ENCODE measurements at places on chromosomes 1 and 21.

DNA sequence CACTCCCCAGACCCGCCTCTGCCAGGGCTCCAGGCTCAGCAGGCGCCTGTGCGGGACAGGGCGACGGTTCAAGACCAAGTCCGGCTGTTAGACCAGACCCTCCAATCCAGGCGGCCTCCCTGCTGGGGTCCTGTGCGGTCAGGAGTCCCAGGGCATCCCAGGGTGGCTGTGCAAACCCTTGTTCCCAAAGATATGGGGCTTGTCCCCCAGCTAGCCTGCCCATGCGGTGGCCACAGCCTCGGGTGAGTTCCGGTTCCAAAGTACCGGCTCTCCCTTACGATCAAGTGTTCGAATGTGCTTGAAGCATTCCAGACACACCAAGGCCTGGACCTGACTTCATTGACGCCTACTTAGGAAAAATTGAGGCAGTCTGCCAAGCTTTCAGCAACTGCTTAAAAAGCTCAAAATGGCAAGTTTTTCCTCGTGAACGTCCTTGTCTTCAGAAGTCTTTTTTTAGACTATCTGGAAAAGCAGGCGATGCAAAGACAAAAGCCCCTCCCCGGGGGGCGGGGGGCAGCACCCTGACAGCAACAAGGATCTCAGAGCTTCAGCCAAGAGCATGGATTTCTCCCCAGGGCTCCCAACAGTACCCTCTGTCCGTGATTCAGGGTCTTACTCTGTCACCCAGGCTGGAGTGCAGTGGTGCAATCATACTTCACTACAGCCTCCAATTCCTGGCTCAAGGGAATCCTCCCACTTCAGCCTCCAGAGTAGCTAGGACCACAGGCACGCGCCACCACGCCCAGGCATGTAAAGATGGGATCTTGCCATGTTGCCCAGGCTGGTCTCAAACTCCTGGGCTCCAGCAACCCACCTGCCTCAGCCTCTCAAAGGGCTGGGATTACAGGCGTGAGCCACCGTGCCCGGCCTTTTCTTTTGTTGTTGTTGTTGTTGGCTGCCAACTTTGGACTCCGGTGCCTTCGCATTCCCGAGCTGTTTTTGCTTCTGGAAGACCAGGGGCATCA is 2.3 kb downstream of the FAAP20 start:
- DNase-seq = no peak

DNA sequence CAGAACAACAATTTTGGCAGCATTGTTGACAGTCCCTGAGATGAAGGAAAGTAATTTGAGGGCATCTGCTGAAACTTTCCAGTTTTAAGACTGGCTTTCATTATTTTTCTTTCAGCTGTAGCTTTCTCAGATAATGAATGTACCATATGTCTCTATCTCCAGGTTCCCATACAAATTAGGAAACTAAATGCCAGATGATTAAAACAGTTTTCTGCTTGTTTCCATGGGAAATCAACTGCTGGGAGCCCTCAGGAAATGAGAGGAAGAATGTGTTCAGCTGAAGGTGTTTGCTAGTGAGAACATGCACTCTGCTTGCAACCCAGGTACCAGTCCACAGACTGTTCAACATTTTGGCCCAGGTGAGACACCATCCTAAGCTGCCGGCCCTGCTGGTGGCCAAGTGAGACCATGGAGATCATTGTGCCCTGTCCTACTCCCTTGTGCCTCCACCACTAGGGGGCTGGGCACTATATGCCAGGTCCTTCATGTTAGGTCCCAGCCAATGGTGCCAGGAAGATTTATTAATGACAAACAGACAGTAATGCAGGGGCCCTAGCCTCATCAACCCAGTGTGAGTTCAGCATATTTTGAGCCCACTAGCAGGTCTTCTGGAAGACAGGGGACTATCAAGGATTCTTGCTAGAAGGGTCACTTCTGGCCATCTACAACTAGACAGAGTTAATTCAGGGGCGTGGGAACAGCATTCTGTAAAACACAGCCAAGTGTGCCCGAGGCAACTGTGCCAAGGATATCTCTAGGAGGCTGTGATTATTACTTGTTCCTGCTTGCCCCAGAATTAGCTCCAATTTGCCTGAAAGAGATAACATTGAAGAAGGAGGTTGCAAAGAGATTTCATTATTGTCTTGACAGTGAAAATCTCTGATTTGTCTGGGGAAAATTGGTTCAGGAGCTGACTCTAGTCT is 17.0 kb upstream of the LRRC8C start:
- DNase-seq = no peak

DNA sequence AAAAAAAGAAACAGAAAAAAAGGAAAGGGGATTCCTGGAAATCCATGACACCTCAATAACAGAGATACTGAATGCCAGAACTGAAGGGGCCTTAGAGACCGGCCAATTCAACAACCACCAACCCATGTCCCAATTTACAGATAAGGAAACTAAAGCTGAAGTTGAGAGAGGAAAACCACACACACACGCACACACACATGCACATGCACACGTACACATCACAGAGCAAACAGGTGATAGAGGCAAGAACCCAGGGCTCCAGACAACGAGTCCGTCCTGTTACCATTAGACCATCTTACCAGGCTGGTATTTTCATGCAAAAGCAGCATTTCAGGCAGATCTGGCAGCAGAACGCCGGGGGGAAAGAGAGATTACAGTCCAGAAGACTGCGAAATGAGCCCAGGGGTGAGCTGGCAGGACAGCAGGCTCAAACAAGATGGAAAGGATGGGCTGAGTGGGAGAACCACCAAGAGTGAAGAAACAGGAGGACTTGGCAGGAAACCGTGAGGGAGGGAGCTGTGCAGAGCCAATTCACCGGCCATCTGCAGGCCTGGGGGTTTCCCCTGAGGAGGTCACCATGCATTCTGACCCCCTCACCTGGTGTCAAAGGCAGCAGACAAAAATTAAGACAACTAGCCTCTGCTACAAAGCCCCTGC is 43.5 kb downstream of the PAFAH2 start:
- no peak for DNase-seq

GRCh38 chr1:44806025-44806703 is 987 bp downstream of the DYNLT4 start:
- no peak for DNase-seq

DNA sequence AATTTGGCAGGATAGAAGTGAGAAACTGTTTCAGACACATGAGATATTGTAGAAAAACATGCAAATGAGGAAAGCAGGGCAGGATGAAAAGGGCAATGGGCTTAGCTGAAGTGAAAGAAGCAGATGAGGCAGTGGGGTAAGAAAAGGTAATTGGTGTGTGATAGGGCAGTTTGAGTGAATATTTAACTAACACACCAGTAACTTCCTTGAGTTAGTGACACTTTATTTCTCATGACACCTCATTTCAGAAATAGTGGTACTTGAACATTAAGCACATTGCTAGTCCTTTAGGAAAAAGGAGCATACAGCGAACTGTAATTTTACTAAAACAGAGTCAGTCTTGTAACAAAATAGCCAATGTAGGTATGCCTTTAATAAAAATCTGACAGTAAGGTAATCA is 415.0 kb downstream of the DPYD start:
- DNase-seq = no peak

- DNase-seq = no peak
Measured at GRCh38 chr1:70718086-70718630, 307.1 kb downstream of the CTH start.

DNA sequence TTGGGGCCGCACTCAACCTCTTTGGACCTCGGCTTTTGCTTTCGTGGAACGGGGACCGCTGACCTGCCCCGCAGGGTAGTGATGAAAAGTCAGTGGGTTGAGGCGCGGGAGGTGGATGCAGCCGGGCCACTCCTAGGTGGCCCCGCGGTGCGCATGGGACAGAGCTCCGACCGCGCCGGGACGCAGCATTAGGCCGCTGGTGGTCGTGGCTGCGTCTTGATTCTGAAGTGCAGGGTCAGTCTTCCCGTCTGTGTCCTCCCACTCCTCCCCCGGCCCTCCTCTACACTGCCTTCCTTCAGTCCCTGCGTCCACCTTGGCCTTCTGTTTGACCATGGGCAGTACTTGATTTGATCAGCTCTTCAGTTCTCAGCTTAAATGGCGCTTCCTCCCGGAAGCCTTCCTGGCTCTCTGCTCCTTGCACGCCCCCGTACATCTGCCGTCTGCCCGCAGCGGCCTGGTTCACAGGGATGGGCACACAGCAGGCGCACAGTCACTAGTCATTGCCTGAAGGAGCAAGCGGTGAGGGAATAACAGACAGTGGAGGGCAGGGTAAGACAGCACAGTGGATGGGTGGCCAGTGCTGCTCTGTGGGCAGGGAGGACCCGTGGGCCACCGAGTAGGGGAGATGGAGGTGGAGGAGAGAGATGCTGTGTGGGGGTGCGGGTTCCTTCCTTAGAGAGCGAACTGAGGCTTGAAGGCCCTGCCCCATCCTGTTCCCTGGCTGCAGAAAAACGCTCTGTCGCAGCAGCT is 633 bp downstream of the THEMIS2 start:
- peak; percentile 59 for DNase-seq

GRCh38 chr1:17922833-17923232 is 167.7 kb downstream of the ACTL8 start:
- DNase-seq = peak; percentile 8

DNA sequence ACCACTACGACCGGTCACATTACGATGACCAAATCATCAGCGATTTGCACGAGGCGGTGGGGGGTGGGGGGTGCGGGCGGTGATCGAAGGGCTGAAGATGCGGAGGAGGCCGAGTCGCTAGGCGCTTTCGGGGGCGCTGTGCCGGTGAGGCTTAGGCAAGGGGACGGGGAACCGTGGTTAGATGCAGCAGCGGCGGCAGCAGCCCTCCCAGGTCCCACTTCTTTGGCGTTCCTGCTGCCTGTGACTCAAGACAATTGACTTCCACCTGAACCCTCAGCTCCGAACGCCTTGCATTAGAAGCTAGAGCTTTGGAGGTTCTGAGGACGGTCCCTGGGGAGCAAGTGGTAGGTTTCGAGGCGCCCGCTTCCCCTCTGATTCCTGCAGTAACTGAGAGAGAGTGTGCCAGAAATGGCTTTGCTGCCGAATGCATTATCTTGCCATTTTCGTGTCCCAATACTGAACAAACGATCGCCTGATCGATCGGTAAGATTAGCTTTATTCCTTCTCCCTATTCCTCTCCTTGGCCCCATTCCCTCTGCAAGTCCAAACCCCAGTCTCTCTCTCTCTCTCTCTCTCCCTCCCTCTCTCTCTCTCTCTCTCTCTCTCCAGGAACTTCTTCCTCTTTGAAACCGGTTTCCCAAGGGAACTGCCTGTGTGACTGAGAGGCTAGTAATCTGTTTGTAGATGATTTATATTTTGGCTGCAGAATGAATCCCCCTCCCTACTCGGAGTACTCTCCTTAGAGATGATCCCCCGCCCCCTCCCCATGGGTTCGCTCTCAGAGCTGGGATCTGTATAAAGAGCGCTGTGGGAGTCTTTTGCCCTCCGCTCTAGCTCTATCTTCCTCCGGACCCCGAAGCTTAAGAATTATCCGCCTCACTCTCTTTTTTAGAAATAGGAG is 735 bp upstream of the BRINP3 start:
- no peak for DNase-seq

DNA sequence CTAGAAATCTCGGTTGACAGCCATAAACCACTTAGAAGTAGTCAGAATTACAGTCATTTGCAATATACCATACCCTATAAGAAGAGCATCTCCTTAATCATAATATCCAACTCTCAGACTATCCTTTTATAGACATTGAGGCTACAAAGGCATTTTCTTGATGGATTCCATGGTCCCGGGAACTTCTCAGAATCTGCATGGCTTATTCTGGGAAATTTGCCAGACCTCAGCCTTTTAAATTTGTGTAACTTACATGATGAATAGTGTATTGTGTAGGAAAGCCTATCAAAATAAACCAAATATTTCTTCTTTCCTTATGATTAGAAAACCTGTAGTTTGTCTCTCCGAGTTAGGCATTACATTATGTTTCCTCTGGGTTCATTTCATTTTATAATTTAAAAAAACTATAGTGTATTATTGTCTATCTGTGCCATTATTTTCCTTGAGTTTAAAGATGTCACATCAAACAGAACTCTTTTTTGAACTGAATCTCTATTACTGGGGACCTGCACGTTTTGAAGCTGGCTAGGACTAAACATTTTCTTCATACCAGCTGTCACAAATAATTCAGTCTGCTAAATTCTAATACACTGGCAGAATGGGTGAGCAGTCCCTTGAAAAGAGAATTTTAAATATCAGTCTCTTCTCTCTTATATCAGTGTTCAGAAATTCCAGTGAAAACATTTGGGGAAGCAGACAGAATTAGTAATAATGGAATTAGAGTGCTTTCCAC is 102.9 kb downstream of the GABPA start:
- no peak for DNase-seq

DNA sequence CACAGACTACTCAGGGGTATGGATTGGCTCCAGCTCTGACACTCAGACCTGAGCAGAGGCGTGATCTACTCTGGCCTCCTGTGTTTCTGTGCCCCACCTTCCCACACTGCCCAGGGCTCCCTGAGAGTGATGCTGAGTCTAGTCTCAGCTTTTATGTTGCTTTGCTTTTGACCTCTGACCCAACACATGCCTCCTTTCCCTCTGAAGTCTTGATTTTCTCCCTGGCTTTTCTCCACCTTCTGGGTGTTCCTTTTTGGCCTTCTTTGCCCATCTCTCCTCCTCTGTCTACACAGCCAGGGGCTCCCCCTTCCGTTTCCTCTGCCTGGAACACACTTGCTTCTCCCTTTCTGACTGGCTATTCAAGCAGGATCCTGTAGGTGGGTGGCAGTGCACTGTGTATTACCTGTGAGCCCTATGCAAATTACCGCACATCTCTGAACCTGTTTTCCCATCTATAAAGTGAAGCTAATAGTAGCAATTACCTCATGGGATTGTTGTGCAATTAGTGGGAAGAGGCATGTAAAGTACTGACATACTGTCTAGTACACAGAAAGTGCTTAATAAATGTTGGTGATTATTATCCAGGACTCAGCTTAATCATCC is 13.7 kb upstream of the MEX3A start:
- DNase-seq = peak; percentile 59

DNA sequence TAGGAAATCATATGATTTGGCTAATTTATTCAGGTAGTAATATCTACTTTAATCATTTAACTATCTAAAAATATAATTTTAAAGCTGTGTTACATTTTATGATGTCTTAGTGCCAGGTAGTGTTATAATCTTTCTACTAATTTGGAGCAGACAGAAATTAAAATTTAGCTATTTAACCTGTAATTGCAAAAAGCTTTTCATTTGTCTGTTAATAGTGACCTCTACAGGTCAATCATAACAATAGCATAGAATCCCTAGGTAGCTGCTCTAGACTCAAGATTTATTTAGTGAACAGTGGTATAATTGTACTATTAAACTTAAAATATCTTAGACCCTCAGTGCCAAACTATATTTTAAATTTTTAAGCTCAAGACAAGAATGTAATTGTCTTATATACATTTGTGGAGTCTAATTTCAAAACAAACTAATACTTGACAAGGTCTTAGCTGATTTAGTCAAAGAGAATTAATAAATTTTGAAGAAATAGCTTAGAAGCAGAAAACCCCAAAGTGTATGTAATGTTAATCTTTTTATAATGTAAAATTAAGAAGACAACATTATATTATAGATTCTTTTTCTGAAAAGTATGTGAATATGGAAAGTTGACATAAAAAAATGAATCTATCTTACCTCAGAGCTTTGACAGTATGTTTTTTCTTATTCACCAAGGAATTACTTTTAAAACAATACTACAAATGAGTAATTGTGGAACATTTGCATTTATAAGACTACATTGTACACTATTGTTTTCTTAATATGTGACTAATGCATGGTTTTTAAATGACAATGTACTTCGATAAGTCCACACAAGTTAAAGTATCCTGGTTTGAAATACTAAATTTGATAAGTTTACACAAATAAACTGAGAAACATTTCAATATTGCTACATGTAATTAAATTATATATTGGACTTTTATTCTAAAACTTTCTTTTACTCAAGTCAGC is 64.1 kb upstream of the RNPC3 start:
- no peak for DNase-seq
